ENCODE measurements at places on chromosomes 1 and 21.

DNA sequence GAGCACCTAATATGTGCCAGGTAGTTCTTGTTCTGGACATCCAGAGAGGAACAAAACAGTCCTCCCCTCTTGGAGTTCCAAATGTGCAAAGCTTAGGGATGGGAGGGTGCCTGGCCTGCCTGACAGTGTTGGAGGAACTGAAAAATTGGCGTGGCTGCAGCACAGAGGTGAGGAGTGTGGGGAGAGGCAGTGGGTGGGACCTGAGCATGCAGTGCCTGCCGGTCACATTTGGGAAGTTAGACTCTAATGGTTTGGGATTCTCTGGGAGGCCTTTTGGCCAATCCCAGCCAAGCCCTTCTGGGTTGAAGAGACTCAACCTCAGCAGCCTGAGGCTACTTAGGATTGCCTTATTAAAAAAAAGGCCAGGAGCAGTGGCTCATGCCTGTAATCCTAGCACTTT lies 2.3 kb upstream of the TCEA3 start:
- DNase-seq: no peak

DNA sequence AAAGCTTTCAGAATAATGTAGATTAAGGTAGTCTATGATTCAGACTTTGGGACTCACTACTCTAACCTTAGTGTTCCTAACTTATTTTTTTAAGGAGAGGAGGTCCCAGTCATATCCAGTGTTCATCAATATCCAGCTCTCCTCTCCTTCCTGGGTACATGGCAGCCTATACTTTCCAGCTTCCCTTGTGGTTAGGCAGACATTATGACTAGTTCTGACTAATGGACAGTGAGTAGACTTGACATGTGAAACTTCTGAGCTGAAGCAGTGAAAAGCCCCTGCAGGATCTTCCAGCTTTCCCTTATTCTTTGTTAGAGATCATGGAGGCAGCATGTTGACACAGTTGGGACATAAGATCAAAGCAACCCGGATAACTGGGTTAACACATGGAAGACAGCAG lies 144.2 kb downstream of the PTPRU start:
- DNase-seq: peak; percentile 65

DNA sequence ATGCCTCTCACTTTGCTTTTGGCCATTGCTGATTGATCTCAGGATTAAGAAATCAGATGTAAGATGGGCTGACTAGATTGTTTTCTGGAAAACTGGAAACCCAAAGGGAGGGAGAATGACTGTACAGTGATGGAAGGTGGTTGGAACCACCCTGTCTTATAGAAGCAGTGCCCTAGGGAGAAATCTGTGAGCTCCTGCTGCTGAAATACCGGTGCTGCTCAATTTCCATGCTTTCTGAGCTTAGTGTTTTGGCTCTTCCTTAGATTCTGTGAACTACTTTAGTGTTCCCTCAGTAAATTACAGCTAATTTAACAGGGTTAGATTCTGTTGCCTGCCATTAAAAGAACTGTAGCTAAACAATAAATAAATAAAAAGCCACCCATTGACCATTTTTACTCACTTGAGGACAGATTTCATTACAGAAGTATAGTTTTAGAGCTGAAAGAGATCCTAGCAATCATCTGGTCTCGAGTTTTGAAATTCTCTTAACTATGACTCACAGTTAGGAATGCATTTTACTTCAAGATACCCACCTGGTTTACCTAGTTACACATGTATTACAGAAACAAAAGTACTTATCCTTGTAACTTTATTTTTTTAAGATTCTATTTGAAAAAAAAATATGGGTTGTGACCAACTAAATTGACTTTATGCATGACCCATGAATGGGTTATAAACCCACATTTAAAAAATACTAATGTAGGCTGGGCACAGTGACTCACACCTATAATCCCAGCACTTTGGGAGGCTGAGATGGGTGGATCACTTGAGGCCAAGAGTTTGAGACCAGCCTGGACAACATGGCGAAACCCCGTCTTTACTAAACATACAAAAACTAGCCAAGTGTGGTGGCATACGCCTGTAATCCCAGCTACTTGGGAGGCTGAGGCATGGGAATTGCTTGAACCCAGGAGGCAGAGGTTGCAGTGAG lies 33.2 kb downstream of the CAMSAP2 start:
- DNase-seq: no peak

- DNase-seq: no peak
Measured at GRCh38 chr1:221782970-221783369, 41.1 kb upstream of the DUSP10 start.

- DNase-seq: peak; percentile 82
Measured at GRCh38 chr1:23169727-23170335, 1.2 kb upstream of the LUZP1 start.

GRCh38 chr1:7477593-7477992 lies 293.5 kb upstream of the VAMP3 start:
- no peak for DNase-seq

GRCh38 chr1:68141071-68142021 lies 90.9 kb upstream of the DIRAS3 start:
- peak; percentile 20 for DNase-seq

GRCh38 chr1:33180226-33180910 lies 1.5 kb downstream of the TRIM62 start:
- DNase-seq: peak; percentile 96

DNA sequence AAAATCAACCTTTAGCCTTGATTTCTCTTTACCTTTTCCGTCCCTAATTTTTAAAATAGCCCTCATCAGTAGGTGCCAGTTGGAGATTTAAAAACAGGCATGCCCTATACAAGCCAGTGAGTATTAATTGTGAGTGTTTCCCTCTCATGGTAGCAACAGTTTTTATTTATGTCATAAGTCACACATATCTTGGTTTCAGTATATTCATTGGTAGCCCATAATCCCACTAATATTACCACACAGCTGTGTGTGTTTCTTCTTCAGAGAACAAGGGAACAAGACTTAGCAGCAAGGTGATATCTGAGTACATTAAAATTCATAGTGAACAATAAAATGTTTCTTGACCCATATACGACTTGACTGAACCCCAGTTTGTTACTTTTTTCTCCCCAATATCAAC lies 68.6 kb upstream of the HSPA13 start:
- DNase-seq: no peak

- peak; percentile 83 for DNase-seq
Measured at GRCh38 chr1:161706482-161707347, at the start of gene FCRLA. TSS of gene FCRLA (plus strand) at chr1:161707229. CDS start at chr1:161707265, 36 bp downstream.

- no peak for DNase-seq
Measured at GRCh38 chr1:195768377-195768776, 839.9 kb downstream of the KCNT2 start.

GRCh38 chr1:56477164-56478111 lies 101.9 kb downstream of the PLPP3 start:
- DNase-seq: peak; percentile 33

GRCh38 chr1:203425663-203425975 lies 50.0 kb upstream of the PRELP start:
- DNase-seq: peak; percentile 20

DNA sequence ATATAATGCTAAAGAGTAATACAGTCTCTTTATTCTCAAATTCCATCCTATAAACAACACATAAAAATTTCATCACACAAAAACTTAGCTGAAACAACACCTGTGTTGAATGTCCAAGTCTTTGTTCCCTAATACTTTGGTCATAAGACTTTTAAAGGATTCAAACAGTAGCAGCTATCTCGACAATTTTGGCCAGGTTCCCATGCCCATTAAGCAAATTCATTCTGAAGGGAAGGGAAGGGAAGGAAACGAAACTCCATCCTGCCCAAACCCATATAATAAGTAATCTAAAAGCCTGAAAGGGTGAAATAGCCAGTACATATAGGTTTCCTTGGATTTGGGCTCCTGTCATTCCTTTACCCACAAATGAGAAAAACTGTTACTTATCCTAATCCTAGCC lies 7.5 kb downstream of the IVNS1ABP start:
- DNase-seq: no peak

DNA sequence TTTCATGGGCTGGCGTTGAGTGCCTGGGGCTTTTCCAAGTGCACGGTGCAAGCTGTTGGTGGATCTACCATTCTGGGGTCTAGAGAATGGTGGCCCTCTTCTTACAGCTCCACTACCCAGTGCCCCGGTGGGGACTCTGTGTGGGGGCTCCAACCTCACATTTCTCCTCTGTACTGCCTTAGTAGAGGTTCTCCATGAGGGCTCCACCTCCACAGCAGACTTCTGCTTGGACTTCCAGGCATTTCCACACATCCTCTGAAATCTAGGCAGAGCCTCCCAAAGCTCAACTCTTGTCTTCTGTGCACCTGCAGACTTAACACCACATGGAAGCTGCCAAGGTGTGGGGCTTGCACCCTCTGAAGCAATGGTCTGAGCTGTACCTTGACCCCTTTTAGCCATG lies 82.1 kb downstream of the CCDC18 start:
- DNase-seq: no peak

DNA sequence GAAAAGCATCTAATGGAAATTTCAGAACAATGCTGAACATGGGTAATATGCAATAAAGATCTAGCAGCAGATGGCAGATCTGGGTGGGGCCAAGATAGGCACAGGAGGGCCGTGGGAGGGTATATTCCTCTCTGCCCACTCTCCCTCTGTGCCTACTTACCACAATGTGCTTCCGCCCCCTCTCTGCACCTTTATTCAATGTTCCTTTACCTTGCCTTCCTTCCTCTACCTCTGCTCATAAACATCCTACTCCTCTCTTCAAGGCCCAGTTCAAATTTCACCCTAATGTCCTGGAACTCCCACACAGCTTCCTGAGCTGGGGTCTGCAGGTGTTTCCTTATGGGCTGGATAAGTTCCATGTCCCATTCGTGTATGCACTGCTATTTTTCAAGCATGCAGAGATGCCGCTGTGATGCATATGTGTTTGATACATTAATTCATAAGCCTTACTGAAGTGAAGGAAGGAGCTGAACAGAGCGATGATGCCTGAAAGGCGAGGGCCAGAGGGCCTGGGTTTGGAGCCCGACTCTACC lies 65.6 kb upstream of the EDEM3 start:
- DNase-seq: no peak

- no peak for DNase-seq
Measured at GRCh38 chr21:17930093-17930492, 110.9 kb upstream of the C21orf91 start.

GRCh38 chr1:1123581-1124507 lies 8.0 kb upstream of the C1orf159 start:
- DNase-seq: no peak

DNA sequence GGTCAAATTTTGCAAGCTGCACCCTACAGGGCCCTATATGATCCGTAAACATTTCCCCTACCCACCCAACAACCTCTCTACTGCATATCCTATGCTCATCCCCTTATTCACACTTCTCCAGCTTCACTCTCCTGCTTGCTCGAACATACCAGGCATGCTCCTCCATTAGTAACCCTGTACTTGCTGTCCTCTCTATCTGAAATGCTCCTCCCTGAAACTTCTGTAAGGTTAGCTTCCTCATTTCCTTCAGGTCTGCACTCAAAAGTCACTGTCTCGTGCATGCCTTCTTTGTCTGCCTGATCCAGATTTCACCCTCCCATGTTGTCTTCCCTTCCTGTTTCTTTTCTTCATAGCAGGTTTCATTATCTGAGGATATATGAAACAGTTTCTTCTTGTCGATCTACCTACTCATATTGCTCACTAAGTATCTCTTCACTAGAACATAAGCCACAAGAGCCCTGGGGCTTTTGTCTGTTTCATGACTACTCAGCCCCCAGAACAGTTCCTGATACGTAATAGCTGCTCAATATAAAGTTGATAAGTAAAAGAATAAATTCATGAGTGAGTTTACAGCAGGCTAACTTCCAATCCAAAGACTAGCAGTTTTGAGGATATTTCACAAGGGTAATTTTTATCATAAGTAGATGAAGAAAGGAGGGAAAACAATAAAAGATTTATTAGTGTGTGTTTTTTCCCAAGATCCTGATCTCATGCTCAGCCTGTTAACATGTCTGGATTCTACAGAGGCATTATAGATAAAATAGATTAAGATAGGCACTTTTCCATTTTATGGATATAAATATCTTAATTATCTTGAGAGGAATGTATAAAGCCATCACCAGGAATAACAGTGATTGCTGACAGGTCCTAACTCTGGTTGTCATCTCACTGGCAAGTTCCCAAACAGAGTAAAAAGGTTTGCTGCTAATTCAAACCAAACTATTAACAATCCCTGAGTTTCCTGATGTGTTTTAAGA lies 392.5 kb upstream of the ESRRG start:
- no peak for DNase-seq

DNA sequence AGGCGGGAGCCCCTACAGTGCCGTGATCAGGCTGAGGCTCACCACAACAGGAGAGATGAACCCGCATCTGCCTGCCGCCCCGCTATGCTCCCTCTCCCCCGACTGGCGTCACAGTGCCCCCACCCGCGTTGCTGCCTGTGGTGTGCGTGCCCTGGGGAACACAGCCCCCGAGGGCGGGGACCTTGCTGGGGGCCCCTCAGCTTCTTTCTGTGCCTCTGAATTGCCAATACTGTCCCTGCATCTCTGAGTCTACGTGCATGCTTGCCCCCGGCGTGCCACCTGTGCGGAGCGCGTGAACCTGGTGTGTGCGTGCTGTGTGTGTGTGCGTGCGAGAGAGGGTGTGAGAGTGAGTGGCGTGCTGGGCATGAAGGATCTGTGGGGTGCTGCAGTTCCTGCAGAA lies 10.3 kb downstream of the PARS2 start:
- no peak for DNase-seq

DNA sequence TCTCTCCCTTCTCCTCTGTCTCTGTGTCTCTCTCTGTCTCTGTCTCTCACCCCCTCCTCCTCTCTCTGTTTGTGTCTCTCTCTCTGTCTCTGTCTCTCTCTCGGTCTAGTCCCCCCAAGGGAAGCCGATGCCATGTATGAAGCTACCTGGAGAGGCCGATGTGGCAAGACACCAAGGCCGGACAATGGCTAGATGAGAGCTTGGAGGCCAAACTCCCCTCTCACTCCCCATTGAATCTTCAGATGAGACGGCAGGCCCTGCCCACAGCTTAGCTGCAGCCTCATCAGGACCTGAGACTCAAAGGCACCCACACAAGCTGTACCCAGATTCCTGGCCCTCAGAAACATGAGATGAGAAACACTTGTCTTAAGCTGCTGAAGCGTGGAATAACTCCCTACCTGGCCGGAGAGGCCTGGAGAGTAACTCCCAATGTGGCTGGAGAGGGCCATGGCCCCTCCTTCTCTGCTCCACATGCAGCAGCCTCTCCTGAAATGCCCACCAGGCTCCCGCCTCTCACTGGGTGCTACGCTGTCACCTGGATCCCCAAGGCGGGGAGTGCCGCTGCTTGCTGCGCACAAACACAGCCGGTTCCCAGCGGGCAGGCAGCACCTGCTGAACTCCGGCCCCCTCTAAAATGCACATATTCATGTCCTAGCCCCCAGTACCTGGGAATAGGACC lies 7.8 kb upstream of the ACTRT2 start:
- no peak for DNase-seq

DNA sequence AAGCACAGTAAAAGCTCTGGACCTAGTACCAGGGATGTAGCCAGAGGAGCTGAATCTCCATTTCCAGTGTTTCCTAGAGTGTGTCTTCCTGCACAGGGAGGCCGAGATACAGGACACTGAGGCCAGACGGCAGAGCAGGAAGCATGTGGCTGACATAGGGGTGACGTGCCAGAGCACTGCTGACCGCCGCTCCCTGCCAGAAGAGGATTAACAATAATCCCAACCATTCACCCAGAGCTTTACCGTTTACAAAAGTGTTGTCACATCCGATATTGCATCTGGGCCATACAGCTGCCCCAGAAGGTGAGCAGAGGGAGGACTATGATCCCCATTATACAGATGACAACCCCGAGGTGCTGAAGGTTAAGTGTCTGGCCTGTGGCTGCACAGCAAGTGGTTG lies 5.8 kb upstream of the CLDN19 start:
- no peak for DNase-seq

Measured in Daoy (cell line).